ENCODE measurements at places on chromosomes 12 and 14. TPM values are rescaled to one million over a fixed set of nuclear protein-coding genes. Genes with fewer than 3 reads are reported as not detected.

The RND1 gene
- not detected for total RNA-seq

The TROAP gene
- 1.8 TPM for total RNA-seq

The MYO1H gene
- not detected for total RNA-seq

The PRH2 gene
- not detected for total RNA-seq

The FAM181A gene
- total RNA-seq = not detected

The PZP gene
- total RNA-seq = not detected

The ACOT6 gene
- total RNA-seq = not detected

The TRAF3 gene
- 7.4 TPM for total RNA-seq

The PLCZ1 gene
- not detected for total RNA-seq

The CMA1 gene
- not detected for total RNA-seq

The LTBR gene
- 116 TPM for total RNA-seq

Measured in uterus (tissue), 4 donors.